HS-27A (cell line): ENCODE measurements at places on chromosomes 1 and 21.

GRCh38 chr1:29270929-29271521 lies 34.7 kb downstream of the PTPRU start:
- no peak for DNase-seq

DNA sequence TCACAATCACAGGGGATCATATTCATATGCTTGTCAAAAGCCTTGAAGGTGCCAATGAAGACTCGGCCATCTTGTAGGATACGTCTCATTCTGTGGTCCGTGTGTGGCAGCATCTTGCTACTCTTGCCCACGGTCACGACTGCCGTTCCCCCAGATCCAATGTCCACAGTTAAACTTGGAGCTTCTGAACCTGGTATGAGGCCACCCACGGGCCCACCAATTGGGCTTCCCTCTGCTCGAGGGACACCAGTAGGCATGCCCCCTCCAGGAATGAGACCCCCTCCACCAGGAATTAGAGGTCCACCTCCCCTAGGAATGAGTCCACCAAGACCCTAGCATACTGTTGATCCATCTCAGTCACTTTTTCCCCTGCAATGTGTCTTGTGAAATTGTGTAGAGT lies 39.6 kb downstream of the MORN1 start:
- no peak for DNase-seq

- DNase-seq, result peak; percentile 36
Measured at GRCh38 chr1:168145184-168146159, 8.7 kb upstream of the GPR161 start.

- no peak for DNase-seq
Measured at GRCh38 chr1:239067480-239067879, 318.9 kb upstream of the CHRM3 start.

DNA sequence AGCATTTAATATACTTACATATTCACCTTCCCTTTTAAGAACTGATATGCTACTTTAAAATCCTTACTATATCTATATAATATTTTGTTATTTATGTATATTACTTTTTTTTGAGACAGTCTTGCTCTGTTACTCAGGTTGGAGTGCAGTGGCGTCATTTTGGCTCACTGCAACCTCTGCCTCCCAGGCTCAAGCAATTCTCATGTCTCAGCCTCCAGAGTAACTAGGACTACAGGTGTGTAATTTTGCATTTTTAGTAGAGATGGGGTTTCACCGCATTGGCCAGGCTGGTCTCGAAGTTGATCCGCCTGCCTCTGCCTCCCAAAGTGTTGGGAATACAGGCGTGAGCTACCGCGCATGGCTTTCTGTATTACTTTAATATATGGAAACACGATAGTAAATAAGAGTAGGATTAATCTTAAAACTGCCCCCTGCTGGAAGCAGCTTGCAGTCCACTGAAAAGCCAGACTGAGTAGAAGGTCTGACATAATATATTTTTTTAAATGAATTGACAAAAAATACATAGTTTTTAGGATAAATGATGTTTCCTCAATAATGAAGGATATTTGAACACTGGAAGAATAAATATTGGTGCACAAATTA lies 24.4 kb downstream of the RCAN3 start:
- DNase-seq, result no peak

DNA sequence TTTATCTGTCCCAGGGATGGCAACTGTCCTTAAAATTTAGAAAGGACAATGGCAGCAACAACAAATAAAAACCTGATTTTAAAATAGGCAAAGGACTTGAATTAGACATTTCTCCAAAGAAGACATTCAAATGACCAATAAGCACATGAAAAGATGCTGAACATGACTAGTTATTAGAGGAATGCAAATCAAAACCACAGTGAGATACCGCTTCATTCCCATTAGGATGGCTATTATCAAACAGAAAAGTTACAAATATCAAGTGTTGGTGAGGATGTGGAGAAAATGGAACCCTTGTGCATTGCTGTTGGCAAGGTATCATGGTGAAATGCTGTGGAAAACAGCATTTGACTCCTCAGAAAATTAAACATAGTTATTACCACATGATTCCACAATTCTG lies 120.7 kb downstream of the CRB1 start:
- no peak for DNase-seq

DNA sequence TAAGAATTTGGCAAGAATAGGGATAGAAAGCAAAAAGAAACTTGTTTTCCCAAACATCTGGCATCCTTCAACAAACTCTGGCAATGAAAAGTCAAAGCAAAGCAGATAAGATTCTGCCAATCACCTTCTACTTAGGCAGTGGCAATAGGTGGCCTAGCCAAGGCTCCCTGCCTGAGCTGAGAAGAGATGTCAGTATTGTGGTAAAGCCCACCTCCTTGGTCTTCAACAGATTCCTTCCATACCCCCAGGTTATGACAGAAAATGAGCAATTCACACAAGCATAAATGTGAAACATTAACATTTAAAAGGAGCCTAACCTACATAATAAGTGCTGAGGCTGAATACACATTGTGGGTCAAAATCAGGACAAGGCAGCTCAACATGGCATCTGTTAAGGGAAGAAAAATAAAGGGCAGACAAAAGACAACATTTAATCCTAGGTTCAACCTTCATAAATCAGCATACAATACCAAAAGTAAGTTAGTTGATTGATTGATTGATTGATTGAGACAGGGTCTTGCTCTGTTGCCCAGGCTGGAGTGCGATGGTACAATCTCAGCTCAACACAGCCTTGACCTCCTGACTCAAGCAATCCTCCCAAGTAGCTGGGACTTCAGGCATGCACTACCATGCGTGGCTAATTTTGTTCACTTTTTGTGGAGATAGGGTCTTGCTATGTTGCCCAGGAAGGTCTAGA lies 123.1 kb downstream of the AKT3 start:
- DNase-seq, result no peak

DNA sequence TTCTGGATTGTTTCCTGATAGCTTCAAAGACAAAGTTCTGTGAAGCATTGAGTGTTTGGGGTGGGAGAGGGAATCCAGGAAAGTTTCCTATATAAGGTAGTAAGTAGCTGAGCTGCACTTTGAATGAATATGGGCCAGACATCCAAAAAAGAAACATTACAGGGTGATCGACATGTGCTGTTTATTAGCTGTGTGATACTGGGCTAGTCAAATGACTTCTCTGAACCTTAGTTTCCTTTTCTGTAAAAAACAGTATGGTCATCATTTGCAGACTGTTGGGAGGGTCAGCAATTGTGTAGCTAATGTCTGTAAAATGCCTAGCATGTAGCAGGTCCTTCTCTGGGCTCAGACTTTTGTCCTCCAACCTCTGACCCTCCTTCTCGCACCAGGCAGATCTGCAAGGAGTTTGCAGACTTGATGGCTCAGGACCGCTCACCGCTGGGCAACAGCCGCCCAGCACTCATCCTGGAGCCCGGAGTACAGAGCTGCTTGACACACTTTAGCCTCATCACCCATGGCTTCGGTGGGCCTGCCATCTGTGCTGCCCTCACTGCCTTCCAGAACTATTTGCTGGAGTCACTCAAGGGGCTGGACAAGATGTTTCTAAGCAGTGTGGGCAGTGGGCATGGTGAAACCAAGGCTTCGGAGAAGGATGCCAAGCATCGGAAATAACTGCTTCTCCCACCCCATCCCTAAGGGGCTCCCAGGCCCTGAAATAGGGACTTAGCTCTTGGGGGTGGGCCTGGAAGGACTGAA lies 21.1 kb downstream of the TFAP2E start:
- no peak for DNase-seq

- no peak for DNase-seq
Measured at GRCh38 chr1:2419416-2419815, 7.1 kb upstream of the PEX10 start.

DNA sequence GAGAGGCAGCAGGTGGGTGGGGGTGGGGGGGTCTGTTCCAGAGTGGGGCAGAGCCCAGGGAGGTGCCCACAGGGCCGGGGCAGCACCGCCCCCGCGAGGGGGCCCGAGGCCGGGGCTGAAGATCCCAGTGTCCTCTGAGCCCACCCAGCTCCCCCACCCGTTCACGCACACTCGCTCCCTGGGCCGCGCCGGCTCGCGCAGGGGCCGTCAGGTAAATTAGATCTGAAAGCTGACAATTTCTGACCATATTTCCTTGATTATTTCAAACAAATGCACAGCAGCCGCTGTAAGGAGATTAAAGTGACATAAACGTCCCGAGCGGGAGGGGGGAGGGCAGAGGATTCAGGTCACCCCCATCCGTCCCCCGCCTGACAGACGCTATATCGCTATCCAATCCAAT lies 118.0 kb downstream of the CASZ1 start:
- DNase-seq, result no peak

DNA sequence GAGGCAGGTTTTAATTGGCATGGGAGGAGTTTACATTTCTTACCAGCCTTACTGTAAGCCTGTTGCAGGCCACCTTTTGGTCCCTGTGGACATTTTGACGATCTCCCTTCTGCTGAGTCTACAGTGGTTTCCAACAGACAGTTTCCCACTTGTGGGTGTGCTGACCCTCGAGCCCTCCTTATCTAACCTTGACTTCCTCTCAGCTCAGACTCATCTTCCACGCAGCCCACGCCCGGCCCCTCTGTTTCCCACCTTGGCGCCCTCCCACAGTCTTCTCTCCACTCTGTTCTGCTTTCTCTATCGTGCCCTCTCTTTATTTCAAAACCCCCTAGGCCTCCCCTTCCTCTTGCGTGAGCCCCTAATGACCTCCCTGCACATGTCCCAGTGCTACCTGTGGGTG lies 6.1 kb upstream of the ARL8A start:
- no peak for DNase-seq

DNA sequence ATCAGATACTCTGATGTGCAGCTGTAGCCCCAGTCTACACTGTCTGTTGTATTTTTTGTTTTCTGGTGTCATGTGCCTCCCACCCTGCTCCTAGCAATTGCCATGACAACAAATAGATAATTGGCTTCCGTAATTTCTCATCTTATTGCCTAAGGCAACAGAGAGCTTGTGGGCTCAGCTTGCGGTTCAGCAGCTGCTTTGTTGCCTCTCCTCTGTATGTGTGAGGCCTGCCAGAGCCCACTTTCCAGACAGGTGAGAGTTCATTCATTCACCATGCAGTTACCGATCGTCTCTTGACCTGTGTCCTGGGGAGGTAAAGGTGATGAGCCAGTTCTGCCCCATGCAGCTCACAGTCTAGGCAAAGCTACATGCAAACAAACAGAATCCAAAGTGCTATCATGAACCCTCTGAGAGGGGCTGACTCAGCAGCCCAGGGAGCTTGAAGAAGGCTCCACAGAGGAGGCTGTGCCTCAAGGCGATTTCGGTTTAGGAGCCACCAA lies 11.9 kb downstream of the LGALS8 start:
- no peak for DNase-seq

DNA sequence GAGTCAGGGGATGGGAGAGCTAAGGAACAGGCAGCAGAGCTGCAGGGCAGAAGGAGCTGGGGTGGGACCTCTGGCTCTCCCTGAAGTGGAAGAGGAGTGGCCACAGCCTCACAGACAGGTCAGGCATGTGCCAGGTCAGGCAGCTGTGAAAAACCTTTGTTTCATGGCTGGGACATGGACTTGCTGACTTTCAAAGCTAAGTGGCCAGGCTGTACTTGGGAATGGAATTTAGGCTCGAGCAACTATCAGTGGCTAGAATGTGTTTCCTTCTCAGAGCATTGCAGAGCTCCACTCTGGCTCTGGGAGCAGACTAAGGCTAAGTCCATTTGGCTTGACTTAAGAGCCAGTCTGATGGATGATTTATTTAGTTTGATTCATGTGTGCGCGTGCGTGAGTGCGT lies 385.1 kb downstream of the LMX1A start:
- DNase-seq, result no peak

DNA sequence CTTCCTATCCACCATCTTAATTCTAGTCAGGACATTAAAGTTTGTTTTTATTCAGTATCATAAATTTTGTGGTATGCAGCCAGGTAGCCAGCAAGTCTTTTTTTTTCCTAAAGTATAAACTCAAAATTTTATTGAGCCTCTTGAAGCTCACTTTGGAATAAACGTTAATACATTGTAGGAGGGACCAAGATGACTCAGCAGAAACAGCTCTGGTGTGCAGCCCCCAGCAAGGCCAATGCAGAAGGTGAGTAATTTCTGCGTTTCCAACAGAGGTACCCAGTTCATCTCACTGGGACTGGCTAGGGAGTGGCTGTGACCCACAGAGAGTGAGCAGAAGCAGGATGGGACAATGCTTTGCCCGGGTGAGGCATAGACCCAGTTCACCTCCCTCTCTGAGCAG lies 9.7 kb upstream of the OR2M3 start:
- no peak for DNase-seq

DNA sequence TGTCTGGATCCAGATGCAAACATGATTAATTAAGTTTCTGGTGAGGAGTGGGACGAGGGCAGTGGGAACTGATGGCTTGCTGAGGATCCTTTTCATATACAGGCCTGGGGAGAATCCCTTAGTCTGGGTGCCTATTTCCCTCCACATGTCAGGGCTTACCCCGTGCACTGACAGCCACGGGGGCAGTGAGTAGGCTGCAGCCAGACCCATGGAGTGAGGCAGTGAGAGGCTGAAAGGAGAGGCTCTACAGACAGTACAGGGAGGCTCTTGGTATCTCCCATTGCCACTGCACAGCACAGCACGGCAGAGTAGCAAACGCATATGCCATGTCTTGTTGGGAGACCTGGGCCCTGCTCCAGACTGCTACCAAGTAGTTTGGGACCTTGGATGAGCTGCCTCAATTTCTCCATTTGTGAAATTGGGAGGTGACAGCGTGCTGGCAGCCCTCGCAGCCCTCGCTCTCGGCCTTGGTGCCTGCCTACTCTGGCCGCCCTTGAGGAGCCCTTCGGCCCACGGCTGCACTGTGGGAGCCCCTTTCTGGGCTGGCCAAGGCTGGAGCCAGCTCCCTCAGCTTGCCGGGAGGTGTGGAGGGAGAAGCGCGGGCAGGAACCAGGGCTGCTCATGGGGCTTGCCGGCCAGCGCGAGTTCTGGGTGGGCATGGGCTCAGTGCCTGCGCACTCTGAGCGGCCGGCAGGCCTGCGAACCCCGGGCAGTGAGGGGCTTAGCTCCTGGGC lies 35.3 kb upstream of the HAO2 start:
- DNase-seq, result no peak
